ENCODE measurements at places on chromosomes 11 and 22. TPM values are rescaled to one million over a fixed set of nuclear protein-coding genes. Genes with fewer than 3 reads are reported as not detected.

The RIMBP3C gene
- total RNA-seq = 0.22 TPM

DNA sequence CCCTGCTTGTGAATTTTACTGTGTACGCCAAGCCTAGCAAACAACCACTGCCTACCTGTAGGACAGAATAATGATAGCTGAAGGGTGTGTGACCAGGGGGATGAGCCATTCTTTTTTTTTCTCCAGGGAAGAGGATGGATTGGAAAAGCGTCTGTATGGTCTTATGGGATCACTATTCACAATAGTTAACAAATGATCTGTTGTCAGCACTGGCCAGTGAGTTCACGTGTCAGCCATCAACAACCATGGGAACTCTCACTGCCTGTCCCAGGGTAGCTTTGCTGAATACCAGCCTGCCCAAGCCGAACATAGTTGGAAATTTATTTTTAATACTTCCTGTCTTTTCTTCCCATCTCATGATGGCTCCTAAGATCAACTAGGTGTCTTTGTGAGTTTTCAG, 170.2 kb downstream of the ST3GAL4 start:
- DNase-seq = no peak

The HSPB2 gene
- 0.38 TPM for total RNA-seq

The SPCS2 gene
- total RNA-seq = 51.1 TPM

The KREMEN1 gene
- 4.4 TPM for total RNA-seq

DNA sequence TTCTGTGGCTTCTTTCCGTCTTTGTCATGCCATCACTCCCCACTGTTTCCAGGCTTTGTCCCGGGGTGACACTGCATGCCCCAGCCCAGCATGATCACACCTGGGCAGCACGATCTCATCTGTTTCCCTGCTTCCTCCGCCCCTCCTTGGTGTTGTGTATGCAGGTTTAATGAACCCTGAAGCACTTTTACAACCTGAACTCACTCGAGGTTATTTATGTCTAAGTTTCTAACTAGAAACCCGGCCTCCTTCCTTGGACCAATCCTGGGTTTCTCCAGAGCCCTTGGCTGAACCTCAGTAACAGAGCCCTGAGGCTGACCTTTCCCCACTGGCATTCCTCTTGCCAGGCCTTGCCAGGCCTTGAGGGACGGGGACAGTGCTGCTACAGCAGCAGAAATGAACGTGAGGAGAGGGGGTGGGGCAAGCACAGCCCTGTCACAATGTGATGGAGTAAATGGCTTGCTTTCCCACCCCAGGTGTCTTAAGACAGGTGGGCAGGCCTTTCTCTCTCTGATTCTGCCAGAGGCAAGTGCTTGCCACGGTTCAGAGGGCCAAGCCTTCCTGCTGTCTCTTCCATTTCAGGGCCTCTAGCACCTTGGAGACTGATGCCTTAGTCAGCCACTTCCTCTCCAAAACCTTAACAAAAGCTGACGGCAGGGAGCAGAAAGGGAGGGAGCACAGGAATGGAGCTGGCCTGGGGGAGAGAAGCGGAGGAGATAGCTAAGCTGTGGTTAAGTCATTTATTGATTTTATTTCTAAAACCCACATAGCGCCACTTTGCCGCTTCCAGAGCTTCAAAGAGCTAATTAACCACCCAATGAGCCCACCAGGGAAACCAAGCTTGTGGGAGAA, 3.1 kb upstream of the PYGM start:
- peak; percentile 58 for DNase-seq

The C11orf97 gene
- not detected for total RNA-seq
